ENCODE measurements at places on chromosomes 1 and 21.

- DNase-seq, result peak; percentile 74
These were observed 272.7 kb downstream of the FOXD2 start for GRCh38 chr1:47710329-47711071.

- no peak for DNase-seq
These were observed 201.7 kb downstream of the NRIP1 start for GRCh38 chr21:14862794-14863720.

GRCh38 chr1:219289171-219289570 is 115.5 kb downstream of the LYPLAL1 start:
- DNase-seq, result no peak

- DNase-seq, result no peak
These were observed 111.6 kb downstream of the CYYR1 start for GRCh38 chr21:26461500-26461899.

- no peak for DNase-seq
These were observed 21.3 kb upstream of the IL10 start for GRCh38 chr1:206793620-206794019.

DNA sequence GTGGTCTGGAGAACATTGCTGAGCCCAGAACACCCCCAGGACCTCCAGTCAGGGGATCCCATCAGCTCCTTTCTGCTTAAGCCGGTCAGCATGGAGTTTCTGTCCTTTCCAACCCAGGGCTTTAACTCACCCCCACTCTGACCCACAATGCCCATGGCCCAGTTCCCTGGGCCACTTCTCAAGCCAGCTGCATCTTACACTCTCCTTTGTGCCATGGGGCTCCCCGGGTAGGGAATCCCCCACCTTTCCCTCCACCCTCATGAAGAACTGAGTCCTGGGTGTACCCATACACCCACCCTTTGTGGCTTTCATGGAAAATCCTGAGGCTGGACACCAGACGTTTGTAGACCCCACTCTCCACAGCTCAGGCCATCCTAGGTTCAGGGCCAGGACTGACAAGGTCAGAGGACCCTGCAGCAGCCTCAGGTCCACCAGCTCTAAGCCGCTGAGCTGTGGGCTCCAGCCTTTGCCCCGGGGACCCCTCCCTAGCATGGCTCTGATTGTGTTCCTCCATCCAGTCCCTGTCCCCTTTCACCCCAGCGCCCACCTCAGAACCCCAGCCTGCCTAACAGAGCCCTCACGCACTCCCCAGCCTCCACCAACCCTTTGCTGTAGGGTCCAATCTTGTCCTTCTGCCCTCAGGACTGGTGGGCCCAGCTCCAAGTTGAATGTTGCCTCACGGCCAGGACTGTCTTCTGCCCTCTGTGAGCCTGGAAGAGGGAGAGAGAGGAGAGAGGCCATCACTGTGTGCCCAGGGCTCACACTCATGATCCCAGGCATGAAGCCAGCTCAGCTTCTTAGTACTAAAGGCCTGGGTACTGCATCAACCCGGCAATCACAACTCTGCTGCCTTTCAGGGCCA is 394.8 kb downstream of the MATN1 start:
- DNase-seq, result no peak

DNA sequence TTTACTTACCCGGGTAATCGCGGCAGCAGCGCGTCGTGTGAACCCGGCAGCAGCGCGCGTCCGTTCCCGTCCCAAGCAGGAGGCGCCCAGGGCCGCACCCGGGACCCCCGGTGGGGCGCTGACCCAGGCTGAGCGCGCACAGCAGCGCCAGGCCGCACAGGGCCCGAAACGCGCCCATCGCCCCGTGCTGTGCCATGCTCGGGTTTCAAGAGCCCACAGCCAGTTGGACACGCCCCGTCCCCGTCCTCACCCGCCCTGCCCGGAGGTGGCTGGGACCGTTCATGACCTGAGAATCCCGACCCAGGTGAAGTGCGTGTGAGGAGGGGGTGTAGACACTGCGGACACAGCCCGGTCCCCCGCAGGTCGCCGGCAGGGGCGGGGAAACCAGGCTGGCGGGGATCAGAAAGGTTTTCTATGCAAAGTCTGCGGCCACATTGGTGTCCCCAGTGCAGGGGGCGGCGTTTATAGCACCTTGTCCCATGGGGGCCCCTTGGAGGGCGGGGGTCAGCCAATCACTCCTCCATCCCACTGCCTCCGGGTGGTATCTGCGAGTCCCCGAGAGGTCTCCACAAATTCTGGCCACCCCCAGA is at the start of gene TNFRSF18:
TSS of gene TNFRSF18 (minus strand) at position 217 of the 590 bp plus-strand sequence. CDS start at position 196, 21 bp downstream.
- peak; percentile 66 for DNase-seq
